ENCODE measurements at places on chromosomes 12 and 14. TPM values are rescaled to one million over a fixed set of nuclear protein-coding genes. Genes with fewer than 3 reads are reported as not detected.
A peak's percentile ranks its signal among the peaks of the same experiment; 100 is the strongest.

TMEM30B gene
- total RNA-seq, result 141 TPM

DNA sequence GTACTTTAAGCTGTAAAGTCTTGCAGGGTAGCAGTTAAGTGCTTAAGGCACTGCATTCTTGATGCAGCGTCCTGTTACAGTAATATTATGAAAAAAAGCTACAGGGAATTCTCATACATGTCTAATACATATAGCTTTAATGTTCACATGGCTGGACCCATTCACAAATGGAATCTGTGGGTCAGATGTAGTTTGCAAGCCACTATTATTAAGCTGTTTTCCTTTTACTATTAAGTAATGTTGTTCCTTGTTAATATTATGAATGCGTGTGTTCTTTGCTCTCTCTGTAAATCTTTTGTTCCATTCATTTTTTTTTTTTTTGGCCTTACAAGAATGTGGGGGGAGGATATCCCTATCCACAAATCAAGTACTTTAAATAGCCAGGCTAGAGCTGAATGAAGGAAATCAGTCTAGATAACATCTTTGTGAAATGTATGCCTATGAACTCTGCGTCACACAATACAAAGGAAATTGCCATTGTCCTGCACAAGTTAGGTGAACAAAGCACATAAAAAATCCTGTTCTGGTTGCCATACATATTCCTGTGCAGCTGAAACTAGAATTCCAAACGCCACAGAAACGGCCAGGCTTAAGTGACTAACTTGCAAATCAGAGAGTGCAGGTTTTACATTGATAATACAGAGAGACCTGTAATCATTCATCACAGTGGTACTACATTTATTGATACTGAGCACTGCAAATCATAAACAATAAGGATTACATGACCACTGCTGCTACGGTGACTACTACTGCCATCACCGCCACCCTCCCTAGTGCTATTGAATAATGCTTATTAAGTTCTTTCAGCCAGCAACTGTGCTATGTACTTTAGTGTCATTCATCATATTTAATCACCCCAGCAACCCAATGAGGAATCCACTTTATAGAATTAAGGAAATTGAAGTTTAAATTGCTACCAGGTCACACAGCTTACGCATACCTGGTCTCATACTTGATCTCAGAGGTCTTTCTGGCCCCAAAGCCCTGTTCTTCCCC lies 111.9 kb downstream of the HMGA2 start:
- no peak for DNase-seq

DNA sequence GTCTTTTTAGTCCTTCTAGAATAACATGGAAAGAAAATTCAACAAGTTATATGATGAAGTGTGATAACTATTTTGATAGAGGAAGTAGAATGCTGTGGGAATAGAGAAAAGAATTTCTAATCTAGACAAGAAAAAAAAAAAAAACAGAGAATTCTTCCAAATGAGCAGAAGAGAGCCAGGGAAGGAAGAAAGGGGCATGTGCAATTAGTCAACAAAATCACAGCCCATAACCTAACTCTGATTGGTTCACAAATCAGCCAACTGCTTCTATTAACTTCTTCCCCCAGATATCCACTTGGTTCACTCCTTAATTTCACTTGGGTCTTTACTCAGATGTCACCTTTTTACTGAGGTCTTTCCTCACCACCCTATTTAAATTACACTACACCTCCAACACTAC lies 69.5 kb downstream of the BTG1 start:
- DNase-seq, result no peak

DNA sequence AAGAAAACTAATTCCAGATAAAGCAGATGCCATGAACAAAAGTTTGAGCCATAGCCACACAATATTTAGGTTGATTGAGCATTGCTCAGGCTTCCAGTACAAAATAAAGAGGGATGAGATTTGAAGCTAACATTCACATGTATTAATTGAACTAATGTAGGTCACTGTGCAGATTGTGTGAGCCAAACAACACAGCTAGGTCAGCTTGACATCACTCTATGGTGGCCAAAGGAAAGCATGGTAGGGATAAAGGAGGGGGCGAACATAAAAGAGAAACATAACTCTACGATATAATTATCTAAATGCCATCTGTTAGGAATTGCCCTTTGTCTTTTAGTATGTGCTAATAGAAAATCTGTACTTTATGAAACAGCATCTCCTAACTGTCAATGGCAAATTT lies 477.7 kb upstream of the SYT1 start:
- DNase-seq, result no peak

DNA sequence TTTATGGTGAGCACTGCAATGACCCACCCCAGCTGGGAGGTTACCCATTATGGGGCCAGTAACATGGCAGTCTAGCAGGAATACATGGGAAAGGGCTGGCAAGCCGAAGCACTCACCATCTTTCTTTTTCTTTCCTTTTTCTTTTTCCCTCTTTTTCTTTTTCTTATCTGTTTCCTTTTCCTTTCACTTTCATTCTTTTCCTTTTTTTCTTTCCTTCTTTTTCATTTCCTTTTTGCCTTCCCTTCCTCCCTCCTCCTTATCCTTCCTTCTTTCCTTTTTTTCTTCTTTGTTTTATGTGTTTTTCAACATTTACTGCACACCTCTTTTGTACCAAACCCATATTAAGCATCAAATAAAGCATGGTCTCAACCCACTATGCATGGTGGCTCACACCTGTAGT lies 501.1 kb downstream of the MED13L start:
- DNase-seq, result no peak

GRCh38 chr14:72024504-72024903 lies 92.3 kb downstream of the RGS6 start:
- no peak for DNase-seq

OR4K5 gene
- not detected for total RNA-seq

DNA sequence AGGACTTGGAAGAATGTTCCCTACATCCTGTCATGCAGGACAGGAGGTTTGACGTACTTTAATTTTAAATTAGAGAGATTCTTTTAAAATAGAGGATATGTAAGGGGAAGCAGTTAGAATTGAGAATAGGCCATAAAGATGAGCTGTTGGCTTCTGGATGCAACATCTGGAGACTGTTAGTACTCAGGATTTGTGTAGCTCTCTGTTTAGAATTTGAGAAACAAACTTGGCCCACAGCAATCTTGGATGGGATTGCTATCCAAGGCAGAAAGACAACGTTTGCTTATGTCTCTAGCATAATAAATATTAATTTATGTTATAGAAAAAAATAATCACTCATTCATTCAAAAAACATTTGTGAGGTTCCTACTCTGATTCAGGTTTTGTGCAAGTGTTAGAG lies 398.4 kb upstream of the NOVA1 start:
- DNase-seq, result no peak

KRT4 gene
- not detected for total RNA-seq

KCNC2 gene
- not detected for total RNA-seq

DNA sequence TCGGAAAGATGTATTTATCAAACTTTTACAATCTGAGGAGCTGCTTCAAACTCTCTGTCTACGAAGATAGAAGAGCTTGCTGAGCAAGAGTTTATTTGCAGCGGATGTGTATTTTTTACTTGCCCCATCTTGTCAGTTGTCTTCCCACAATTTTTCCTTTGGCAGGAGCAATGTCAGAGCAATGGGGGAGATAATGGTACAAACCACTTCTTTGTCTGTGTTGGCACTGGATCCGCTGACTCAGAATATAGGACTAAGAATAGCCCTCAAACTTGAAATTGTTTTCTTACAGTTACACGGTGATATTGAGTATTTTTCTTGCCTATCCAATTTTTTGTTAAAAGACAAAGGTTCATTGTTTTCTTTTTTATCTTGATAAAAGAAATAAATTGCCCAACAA lies 27.6 kb downstream of the HELB start:
- DNase-seq, result no peak

SLC17A8 gene
- total RNA-seq, result 8.6 TPM

DNA sequence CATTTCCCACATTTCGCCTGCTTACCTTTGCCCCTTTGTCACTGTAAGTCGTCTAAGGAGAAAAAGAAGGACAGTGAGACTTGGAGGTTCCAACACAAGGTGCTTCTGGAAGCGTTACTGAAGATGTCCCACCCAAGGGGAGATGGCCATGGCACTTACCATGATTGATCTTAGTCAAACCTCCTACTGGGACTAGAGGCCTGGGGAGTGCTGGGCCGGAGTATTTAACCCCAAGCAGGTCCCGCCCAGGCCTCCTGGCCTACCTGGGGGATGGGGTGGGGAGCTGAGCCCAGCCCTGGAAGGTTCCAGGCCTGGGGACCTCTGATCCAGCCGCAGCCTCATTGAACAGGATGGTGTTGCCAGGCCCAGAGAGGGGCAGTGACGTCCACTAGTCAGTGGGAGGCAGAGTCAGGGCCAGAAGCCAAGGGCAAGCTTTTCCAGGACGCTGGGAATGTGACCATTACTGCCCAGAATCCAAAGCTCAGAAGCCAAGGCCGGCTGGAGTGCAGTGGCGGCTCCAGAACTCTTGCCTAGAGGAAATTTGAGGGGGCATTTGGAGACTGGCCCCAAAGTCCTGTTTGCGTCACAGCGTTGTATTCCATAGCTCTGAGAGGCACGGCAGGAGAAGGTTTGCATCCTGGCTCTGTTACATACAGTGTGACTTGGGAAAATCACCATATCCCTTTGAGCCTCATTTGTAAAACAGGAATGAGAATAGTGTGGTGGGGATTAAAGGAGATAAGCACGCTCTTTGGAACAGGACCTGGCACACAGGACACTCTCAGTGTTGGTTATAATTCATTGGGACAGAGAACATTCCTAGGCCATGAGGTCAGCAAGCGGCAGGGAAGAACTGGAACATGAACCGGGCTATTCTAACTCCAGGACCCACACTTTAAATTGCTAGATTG lies at the start of gene HPD:
HPD (minus strand) TSS at position 198 of the 911 bp plus-strand sequence; CDS start at position 162, 36 bp downstream.
- peak; percentile 34 for DNase-seq

GRCh38 chr12:57233357-57234232 lies 4.1 kb downstream of the SHMT2 start:
- DNase-seq, result no peak
